ENCODE measurements at places on chromosomes 12 and 14. TPM values are rescaled to one million over a fixed set of nuclear protein-coding genes. Genes with fewer than 3 reads are reported as not detected.

Gene ADCY4
- 34.2 TPM for total RNA-seq

Gene RPGRIP1
- not detected for total RNA-seq

Gene ASPG
- total RNA-seq: not detected

Gene PLCZ1
- 0.27 TPM for total RNA-seq

Gene RAB21
- 52.3 TPM for total RNA-seq

Measured in thoracic aorta endothelial cell (primary cell).